ENCODE measurements at places on chromosomes 2 and 18.

- DNase-seq, result no peak
These were observed 213.7 kb downstream of the TSN start for GRCh38 chr2:121969166-121969565.

GRCh38 chr2:71606244-71606643 is 152.9 kb downstream of the DYSF start:
- DNase-seq, result no peak

GRCh38 chr18:47172476-47172875 is 3.7 kb downstream of the IER3IP1 start:
- DNase-seq, result no peak

GRCh38 chr2:199590321-199591203 is 132.8 kb upstream of the SATB2 start:
- no peak for DNase-seq

GRCh38 chr2:199602271-199602895 is 144.6 kb upstream of the SATB2 start:
- no peak for DNase-seq

DNA sequence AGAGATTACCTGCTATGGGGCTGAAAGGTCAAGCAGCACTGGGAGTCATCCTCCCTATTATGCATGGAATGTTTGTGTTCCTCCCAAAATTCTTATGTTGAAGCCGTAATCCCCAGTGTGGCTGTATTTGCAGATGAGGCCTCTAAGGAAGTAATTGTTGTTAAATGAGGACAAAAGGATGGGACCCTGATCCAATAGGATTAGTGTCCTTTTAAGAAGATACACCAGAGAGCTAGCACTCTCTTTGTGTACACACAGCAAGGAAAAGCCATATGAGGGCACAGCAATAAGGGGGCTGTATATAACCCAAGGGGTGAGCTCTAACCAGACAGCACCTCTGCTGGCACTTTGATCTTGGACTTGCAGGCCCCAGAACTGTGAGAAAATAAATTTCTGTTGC is 18.3 kb downstream of the STAM2 start:
- no peak for DNase-seq

GRCh38 chr2:32732912-32733472 is 105.1 kb downstream of the TTC27 start:
- no peak for DNase-seq

DNA sequence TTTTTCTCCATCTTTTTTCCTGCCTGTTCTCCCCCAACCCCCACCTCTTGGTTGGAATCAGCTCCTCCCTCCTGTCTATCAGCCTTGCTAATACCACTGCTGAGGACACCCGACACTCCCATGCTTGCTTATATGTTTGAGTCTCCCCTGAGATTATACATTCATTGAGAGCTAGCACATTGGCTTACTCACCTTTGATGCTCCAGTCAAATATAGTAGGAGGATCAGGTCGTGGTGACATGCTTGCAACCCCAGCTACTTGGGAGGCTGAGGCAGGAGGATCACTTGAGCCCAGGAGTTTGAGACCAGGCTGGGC is 91.5 kb upstream of the CCBE1 start:
- DNase-seq, result no peak

- DNase-seq, result no peak
These were observed 141.4 kb downstream of the SMAD7 start for GRCh38 chr18:48809365-48809764.

GRCh38 chr2:187171318-187171717 is 276.7 kb downstream of the CALCRL start:
- no peak for DNase-seq

DNA sequence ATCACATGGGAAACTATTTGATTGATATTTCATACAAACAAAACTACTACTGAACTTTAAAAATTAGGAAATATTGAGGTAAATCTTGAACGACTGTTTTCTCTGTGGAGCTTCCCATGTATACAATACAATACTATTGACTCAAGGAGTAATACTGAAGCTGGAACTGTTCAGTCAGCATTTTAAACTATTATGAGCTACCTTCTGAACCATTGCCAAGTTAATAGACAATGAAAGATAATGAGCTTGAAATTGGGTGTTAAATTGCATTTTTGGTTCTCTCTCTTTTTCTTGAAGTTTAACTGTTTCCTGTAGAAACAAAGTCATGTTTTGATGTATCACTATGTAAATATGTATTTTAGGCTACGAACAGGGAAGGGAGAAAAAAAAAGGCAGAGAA is 569.2 kb downstream of the ZEB2 start:
- DNase-seq, result no peak

DNA sequence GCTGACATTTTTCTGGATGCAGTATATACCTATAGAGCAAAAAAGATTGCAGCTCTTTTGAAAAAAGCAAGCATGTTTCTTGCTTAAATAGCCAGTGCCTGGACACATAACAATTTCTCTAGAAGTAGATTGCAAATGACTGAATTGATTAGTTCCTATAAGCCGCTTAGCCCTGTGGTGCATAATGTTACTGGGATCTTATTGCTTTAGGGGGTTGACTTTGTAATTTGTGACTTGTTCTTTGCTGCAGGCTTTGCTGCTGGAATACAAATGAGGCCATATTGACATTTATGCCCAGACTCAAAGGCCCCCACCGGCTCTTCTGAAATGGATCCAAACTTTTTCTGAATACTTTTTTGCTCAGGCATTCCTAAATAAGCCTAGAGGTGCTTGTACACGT is 182.6 kb downstream of the SH3BP4 start:
- no peak for DNase-seq

- no peak for DNase-seq
These were observed 174.8 kb downstream of the HDAC4 start for GRCh38 chr2:239225871-239226561.

Measured in thoracic aorta (tissue), 2 donors.